ENCODE measurements at places on chromosomes 4 and X. TPM values are rescaled to one million over a fixed set of nuclear protein-coding genes. Genes with fewer than 3 reads are reported as not detected.

- H3K4me1 ChIP-seq = peaks cover 24% of the 10 kb centered on the region
- H3K36me3 ChIP-seq = no peaks in the 10 kb centered on the region
- peak; percentile 41 for DNase-seq
- H3K27ac ChIP-seq = peak overlapping the region; percentile 79
Measured at GRCh38 chrX:20362268-20363267, 95.9 kb upstream of the RPS6KA3 start.

- no peak for DNase-seq
- H3K4me1 ChIP-seq = peaks cover 6% of the 10 kb centered on the region
- no peak overlapping the region for H3K27ac ChIP-seq
- H3K36me3 ChIP-seq = no peaks in the 10 kb centered on the region
Measured at GRCh38 chrX:105697984-105698781, 124.2 kb upstream of the NRK start.

- H3K4me1 ChIP-seq = peaks cover 59% of the 10 kb centered on the region
- no peak overlapping the region for H3K4me3 ChIP-seq
- H3K27me3 ChIP-seq = no peaks in the 10 kb centered on the region
- no peaks in the 10 kb centered on the region for H3K36me3 ChIP-seq
Measured at GRCh38 chr4:84916227-84916626, 50.3 kb downstream of the WDFY3 start.

GRCh38 chr4:187103351-187103750, 379.7 kb upstream of the FAT1 start:
- no peak overlapping the region for H3K27ac ChIP-seq
- H3K36me3 ChIP-seq = no peaks in the 10 kb centered on the region
- no peak overlapping the region for H3K4me3 ChIP-seq
- H3K27me3 ChIP-seq = no peaks in the 10 kb centered on the region

DNA sequence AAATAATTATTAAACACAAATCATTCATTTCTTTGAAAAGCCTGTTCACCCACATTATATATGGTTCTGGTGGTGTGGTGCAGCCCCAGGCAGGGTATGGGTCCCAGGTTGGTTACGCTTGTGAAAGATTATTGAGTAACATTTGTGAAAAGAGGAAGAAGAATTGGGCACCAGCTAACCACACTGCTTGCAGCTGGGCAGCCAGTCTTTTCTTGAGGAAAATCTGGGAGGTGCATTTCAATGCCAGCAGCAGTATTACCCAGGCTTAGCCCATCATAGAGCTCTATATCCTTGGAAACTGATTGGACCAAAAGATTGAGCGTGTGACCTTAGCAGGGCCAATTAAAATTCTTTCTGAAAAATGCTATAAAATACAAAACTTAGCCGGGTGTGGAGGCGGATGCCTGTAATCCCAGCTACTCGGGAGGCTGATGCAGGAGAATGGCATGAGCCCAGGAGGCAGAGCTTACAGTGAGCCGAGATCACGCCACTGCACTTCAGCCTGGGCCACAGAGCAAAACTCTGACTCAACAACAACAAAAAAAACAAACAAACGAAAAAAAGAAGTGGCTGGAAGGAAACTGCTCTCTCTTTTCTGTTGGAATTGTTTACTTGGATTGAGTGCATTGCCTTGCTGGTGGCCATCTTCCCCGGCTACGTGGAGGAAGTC, 9.7 kb upstream of the PLAC8 start:
- no peaks in the 10 kb centered on the region for H3K4me1 ChIP-seq
- H3K27ac ChIP-seq = no peak overlapping the region
- H3K27me3 ChIP-seq = no peaks in the 10 kb centered on the region
- H3K4me3 ChIP-seq = no peak overlapping the region
- no peak for DNase-seq

- H3K36me3 ChIP-seq = no peaks in the 10 kb centered on the region
- H3K27me3 ChIP-seq = no peaks in the 10 kb centered on the region
- no peaks in the 10 kb centered on the region for H3K4me1 ChIP-seq
- no peak for DNase-seq
Measured at GRCh38 chr4:55253948-55254593, 92.0 kb upstream of the SRD5A3 start.

DNA sequence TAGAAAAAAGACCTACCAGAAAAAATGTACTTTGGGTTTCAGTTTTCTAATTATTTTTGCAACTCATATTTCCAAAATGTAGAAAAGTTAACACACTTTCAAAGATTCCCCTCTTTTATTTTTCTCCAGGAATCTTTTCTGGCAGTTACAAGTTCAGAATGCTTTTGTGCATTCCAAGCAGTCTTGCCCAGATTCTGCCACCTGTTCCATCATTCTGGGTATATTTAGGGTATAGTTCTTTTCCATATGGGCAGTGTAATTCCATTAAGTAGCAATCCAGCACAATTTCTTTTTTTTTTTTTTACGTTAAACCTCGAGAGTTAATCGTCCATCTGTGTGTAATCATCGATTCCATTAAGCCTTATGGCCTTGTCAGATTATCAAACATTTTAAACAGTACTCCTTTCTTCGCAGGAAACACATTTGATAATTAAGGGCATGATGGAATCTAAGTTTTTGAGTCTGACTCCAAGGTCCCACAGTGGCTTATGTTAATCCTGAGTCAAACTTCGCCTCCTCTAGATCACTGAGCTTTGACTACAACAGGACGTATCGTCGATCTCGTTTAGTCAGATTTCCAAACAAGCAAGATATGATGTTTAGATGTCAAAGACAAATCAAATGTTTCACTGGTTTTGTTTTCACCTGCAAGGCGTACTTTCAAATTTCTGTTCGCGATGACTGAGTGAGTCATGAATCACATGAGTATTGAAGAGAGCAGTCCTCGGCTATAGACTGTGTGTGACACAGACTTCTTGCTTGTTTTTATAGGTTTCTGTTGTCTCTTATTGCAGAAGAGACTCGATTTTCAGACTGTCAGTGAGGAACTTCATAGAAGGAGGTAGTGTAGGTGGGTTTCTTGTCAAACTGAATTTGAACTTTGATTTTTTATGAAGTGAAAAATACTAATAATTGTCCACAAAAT, 118.9 kb upstream of the GK2 start:
- H3K27ac ChIP-seq = no peak overlapping the region
- no peak for DNase-seq
- H3K36me3 ChIP-seq = no peaks in the 10 kb centered on the region
- no peak overlapping the region for H3K4me3 ChIP-seq
- H3K27me3 ChIP-seq = no peaks in the 10 kb centered on the region

DNA sequence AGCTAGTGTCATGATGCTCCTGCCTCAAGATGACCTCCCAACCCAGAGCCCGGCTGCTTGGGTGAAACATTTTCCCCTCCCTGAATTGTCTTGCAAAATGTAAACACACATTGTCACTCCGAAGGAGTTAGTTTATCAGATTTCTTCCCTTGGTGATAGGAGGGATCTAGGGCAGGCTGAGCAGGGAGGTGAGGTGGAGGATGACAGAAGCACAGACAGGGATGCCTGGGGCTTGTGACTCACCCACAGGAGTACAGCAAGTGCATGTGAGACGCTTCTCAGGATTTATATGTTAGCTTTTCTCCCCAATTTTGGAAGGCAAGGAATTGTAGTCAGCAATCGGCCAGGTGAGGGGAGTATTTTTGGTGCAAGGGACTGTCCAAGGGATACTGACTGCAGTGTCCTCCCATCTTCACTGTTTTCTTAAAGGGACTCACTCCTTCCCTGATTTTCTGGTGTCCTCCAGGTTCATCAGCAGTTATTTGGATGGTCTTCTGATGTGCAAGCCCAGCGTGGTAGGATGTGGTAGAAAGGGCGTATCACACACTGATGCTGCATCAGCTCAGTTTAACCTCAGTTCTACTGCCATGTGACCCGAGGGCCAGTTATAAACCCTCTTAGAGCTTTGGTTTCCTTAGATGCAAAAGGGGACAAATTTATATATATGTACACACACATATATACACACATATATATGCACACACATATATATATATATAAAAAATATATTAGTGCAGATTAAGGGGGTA, 46.2 kb upstream of the IGFBP7 start:
- H3K27ac ChIP-seq = no peak overlapping the region
- no peak for DNase-seq
- no peaks in the 10 kb centered on the region for H3K27me3 ChIP-seq
- H3K36me3 ChIP-seq = no peaks in the 10 kb centered on the region
- H3K4me3 ChIP-seq = no peak overlapping the region
- no peaks in the 10 kb centered on the region for H3K4me1 ChIP-seq

DNA sequence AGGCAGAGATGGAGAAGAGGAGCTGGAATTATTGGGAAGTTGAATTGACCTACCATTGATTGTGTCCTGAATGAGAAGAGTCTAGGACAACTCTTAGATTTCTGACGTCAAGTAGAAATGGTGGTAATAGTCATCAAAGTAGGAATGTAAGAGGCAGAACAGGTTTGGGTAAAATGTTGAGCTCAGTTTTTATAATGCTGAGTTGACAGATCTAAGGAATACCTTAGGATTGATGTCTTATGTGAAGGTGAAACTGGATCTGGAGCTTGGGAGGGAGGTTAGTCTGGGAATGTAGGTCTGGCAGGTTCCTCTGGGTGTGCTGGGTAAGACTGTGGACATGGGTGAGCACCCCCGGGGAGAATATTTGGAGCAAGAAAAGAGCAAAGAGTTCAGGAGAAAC, 31.9 kb downstream of the JADE1 start:
- no peaks in the 10 kb centered on the region for H3K36me3 ChIP-seq
- DNase-seq = no peak
- H3K27me3 ChIP-seq = no peaks in the 10 kb centered on the region
- H3K27ac ChIP-seq = no peak overlapping the region

- no peaks in the 10 kb centered on the region for H3K27me3 ChIP-seq
- H3K4me1 ChIP-seq = no peaks in the 10 kb centered on the region
- H3K27ac ChIP-seq = no peak overlapping the region
Measured at GRCh38 chrX:19804151-19804550, 83.2 kb downstream of the SH3KBP1 start.

DNA sequence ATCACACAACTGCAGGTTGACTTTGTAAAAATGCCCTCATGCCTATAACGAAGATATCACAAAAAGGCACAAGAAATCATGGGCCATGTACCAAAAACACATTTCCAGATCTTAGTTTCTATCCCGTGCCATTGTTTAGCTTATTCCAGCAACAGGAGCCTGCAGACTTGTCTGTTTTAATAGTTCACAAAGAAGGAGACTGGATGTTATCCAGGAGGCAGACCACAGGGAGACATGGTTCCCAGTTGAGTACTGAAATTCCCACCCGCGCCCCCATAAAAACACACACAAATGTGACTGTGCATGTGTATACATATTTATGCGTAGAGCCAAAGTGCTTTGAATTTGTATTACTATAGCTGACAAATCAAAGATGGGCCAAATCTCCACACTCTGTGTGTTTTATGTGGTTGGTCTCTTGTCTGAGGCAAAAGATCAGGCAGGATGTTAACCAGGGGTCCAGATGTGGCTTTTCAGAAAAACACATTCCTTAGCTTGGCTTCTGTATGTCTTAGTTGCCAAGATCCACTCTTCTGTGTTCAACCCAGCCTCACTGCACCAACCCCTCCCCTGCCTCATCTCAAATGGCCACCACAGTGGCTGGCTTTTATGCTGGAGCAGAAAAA, 469.2 kb upstream of the DIPK2B start:
- H3K4me3 ChIP-seq = no peak overlapping the region
- no peaks in the 10 kb centered on the region for H3K4me1 ChIP-seq
- no peak for DNase-seq
- H3K27ac ChIP-seq = no peak overlapping the region
- H3K27me3 ChIP-seq = no peaks in the 10 kb centered on the region

- H3K4me3 ChIP-seq = peak overlapping the region; percentile 50
- no peaks in the 10 kb centered on the region for H3K4me1 ChIP-seq
- no peak overlapping the region for H3K27ac ChIP-seq
Measured at GRCh38 chrX:69285401-69285877, 120.2 kb upstream of the PJA1 start.

GRCh38 chr4:101123231-101123630, 224.1 kb downstream of the PPP3CA start:
- no peaks in the 10 kb centered on the region for H3K27me3 ChIP-seq
- H3K27ac ChIP-seq = no peak overlapping the region
- H3K4me1 ChIP-seq = peaks cover 25% of the 10 kb centered on the region
- no peak for DNase-seq
- H3K4me3 ChIP-seq = no peak overlapping the region

- no peak overlapping the region for H3K27ac ChIP-seq
- peaks cover 5% of the 10 kb centered on the region for H3K4me1 ChIP-seq
- peak; percentile 2 for DNase-seq
- H3K36me3 ChIP-seq = no peaks in the 10 kb centered on the region
Measured at GRCh38 chrX:149962859-149963757, 24.8 kb upstream of the EOLA2 start.

DNA sequence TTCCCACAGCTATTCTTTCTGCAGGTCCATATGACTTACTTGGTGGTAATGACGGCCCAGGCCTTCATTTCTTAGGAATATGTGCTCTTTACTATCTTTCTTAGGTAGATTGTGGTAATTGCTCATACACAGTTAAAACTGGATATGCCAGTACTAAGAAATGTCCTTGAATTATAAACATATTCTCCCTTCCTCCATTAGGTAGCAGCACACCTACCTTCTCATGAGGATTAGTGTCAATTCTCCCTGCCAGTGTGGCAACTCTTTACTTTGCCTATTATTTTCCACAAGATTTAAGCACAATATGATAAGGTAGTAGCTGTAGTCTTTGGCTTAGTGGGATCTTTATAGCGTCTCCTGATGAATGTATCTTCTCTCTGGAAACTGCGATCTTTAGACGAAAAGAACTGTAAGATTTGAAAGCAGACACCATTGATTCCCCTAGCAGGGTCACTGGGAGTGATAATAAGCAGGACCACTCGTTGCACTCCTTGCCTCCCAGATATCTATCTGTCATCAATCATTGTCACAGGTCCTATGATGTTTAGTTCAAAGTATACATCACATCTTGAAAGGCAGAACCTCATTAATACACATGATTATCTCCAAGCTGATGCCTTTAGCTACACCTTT, 1240.7 kb downstream of the C4orf33 start:
- no peak overlapping the region for H3K27ac ChIP-seq
- H3K4me1 ChIP-seq = no peaks in the 10 kb centered on the region
- H3K27me3 ChIP-seq = no peaks in the 10 kb centered on the region
- no peaks in the 10 kb centered on the region for H3K36me3 ChIP-seq
- no peak overlapping the region for H3K4me3 ChIP-seq
- DNase-seq = no peak

- no peaks in the 10 kb centered on the region for H3K4me1 ChIP-seq
- no peaks in the 10 kb centered on the region for H3K27me3 ChIP-seq
- H3K27ac ChIP-seq = no peak overlapping the region
Measured at GRCh38 chrX:24426921-24427746, 38.0 kb upstream of the PDK3 start.

- H3K27me3 ChIP-seq = no peaks in the 10 kb centered on the region
- H3K27ac ChIP-seq = peak overlapping the region; percentile 91
- H3K4me3 ChIP-seq = peak overlapping the region; percentile 56
- peak; percentile 90 for DNase-seq
Measured at GRCh38 chrX:72714478-72714916, 391 bp upstream of the PHKA1 start.

GRCh38 chr4:152369203-152369901, 166.5 kb downstream of the FBXW7 start:
- H3K4me3 ChIP-seq = no peak overlapping the region
- peaks cover 62% of the 10 kb centered on the region for H3K4me1 ChIP-seq
- H3K27ac ChIP-seq = no peak overlapping the region

Gene SUPT20HL1
- not detected for total RNA-seq

Gene PDZD4
- total RNA-seq = 2.1 TPM

Gene MMRN1
- total RNA-seq = 0.39 TPM

Gene SPATA4
- not detected for total RNA-seq

Gene SSX3
- total RNA-seq = not detected

Gene FAAH2
- not detected for total RNA-seq

Gene HELT
- total RNA-seq = not detected

Gene TMPRSS11A
- total RNA-seq = not detected

Gene TRIM60
- total RNA-seq = not detected
